ENCODE measurements at places on chromosomes 6 and 20.
A peak's percentile ranks its signal among the peaks of the same experiment; 100 is the strongest.

DNA sequence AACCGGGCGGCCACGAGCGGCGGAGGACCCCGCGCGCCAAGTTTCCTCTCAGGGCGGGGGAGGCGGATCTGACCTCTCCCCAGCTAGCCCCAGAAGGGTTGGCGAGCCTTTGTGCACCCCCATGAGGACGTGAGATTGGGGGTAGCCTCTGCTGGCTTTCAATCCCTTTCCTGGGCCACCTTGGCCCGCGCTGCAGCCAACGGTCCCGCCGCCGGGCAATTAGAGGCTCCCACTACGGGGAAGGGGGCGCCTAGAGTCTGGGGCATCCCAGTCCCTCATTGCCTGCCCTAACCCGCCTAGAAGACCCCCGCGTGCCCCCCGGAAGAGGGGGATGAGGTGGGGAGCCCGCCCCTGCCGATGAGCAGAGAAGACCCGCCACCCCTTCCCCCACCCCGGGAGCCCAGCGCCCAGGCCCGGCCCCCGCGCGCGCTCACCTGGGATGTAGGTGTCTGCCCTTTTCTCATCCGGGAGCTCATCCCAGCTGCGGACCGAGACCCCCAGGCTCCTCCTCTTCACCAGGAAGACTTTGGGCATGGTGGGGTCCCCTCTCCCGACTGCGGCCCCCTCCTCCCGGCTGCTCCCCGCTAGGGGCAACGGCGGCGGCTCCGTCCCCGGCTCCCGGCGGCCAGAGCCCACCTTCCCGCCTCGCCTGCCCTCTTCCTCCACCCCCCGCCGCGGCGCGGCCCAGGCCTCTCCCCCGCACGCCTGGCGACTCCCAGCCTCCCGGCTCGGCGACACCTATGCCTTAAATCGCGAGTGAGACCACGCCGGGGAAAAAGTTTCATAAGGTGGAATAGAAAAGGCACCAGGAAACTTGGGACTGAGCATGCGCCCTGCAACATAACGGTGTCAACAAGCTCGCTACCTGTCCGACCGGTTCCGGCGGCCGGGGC lies at the start of gene OVOL2:
TSS of gene OVOL2 (minus strand) at position 816 of the 893 bp plus-strand sequence. CDS start at position 534, 282 bp downstream.
- no peak for DNase-seq

DNA sequence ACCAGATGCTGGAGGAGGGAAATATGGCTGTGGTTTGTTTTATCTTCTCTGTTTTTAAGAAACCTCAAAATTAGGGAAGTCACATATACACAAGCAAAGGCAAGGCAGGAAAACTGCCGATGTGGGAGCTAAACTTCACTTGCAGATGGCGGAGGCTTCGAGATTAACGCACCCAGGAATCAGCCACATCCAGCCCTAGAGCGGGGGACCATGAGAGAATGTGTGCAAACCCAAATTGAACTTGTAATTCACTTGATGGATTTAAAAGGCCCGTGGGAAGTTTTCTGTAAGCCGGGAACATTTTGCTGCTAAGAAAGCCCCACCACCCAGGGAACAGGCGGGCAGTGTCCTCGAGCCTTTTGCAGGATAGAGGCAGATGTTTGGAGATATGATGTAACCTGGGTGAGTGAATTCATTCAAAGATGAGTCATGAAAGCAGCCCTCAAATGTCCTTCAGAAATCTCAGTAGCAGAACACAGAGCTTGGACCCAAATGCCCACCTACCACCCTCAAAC lies 39.9 kb downstream of the PREX1 start:
- no peak for DNase-seq

DNA sequence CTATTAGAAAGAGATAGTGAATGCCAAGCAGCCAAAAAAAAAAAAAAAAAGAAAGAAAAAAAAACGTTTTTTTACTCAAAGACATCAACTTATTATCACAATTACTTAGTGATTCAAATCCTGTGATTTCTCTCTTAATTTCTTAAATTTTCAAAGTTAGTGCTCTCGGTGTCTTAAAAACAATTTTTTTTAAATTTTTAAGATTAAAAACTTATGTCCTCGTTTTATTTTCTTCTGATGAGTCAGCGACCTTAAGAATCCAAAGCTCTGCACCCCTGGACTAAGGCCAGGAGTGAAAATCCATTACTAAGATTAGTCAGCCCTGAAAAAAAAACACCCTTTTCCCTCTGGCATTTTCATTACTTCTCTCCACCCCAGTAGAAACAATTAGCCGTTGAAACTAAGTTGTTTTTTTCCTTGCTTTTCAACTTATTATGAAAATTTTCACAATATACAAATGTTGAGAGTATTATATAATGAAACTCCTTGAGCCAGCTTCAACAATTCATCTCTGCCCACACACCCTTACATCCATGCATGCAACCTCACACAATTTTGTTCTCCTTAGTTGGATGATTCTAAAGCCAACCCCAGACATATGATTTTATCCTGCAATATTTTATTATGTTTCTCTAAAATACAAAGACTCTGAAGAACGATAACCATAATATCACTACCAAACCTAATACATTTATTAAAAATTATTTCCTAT lies 85.6 kb upstream of the CARMIL1 start:
- DNase-seq = no peak

- DNase-seq = no peak
Observed at GRCh38 chr6:133503336-133503729, 262.2 kb downstream of the EYA4 start.

DNA sequence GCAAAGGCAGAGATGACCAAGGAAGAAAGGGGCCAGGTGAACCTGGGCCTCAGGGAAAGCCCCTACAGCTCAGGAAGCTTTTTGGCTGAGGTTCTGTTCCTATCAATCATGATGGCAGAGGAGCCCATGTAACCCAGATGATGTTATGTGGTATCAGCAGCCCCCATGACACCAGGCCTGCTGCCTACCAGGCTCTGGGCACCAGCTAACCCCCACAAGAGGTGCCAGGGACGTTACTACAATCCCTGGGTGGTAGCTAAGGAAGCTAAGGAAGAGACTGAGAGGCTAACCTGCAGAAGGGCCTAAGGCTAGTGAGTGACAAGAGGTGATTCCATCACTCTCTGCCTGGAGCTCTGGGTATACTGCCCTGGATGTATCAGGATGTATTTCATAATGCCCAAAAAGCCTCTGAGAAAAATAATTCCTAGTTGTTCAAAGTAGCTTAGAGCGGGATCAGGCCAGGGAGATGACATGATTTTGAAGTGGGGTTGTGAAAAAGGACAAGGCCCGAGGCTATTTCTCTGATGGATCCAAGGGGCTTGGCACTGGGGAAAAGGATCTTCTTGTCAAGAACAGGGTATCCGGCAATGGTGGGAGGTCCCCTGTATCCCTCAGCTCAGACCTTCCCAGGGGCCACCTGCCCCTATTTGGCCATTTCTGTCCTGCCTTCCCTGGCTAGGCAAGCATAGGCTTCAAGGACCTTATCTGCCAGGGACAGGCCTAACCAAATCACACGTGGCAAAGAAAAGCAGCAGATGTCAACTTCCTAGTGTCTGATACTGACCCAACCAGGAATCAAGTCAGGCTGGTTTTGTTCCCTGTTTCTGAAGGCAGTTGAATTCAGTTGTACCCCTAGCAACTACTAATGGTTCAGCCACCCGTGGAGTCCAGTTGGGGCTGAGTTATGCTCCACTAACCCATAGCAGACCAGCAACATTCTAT lies 41.3 kb downstream of the PANK2 start:
- no peak for DNase-seq

GRCh38 chr6:145360865-145361264 lies 374.5 kb downstream of the EPM2A start:
- no peak for DNase-seq

- DNase-seq = no peak
Observed at GRCh38 chr20:41318271-41318649, 729 bp upstream of the ZHX3 start.

DNA sequence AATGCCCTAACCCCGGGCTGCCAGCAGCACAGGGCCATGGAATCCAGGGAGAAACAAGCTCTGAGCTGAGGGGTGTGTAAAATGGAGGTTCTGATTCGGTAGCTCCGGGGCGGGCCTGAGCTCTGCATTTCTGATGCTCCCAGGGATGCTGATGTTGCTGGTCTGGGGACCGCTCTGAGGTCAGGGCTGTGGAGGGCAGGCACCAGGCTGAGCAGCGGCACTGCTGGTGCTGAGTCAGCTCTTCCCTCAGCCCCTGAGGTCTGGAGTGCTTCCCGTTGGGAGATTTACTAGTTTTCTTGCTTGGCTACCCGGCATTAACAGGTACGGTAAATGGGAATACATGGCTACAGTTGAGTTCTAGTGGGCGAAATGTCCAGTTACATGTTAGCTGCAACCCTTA lies 18.6 kb upstream of the CST3 start:
- DNase-seq = no peak

GRCh38 chr6:163813979-163814493 lies 399.5 kb downstream of the QKI start:
- DNase-seq = no peak

DNA sequence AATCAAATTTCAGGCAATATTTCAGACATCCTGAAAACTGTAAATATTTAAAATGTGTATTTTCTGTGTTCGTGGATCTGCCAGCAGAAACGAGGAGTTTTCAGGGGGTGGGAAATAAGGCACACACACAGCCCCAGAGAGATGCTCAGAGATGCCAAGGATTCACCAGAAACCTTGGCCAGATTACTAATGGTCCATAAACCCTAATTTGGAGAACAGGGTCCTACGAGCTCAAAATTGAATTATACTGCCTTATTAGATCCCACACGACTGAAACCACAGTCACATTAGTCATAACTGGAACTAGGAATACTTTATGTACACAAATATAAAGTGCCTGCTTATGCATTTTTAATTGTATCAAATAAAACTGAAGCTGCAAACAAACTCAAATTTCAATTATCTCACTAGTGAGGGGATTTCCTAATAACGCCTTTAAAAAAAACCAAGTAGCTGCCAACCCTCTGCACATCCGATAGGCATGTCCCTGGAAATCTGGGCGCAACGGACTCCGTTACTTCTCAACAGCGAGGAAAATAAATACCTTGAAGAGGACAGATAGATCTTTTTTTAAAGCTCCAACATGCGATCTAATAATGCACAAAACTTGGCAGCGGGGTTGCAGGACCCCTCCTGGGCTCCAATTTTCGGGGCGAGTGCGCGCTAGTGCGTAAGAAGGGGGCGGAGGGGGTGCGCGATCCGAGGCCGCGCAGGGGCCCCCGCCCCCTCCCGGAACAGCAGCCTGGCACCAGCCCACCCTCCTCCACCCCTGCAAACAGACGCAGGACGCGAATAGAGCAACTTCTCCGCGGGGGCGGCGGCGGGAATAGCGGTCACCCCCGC lies 897 bp downstream of the CHD6 start:
- peak; percentile 6 for DNase-seq

DNA sequence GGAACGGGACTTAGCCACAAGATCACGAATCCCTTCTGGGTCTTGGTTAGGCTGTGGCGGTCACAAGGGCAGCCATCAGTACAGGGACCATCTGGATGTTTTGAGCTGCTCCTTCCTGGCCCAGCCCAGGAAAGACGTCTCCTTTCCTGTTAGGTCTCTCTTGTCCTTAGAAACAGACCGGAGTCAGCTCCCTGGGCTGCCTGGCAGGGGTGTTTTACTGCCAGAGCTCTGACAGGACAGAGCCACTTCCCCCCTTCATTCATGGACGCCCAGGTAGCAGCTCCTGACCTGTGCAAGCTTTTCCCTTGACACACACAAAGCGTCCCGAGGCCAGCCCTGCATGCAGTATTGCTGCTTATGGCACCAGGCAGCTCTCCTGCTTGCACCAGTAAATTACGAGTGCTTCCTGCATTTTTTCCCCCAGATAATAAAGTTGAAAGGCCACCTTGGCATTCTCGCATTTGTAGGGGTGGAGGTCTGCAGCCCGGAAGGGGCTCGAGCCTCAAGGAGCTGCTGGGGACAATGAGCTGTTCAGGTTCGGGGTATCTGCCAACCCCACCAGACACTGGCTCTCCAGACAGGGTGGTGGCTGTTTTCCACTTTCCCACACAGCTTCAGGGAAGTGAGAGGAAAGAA lies 87.4 kb downstream of the NOL4L start:
- no peak for DNase-seq

- no peak for DNase-seq
Observed at GRCh38 chr20:22684763-22685443, 100.5 kb upstream of the FOXA2 start.

- no peak for DNase-seq
Observed at GRCh38 chr20:10555393-10555792, 118.4 kb downstream of the JAG1 start.

GRCh38 chr6:166675736-166676135 lies 48.7 kb upstream of the RPS6KA2 start:
- no peak for DNase-seq

- DNase-seq = no peak
Observed at GRCh38 chr6:33751771-33752645, 5.3 kb upstream of the IP6K3 start.

- no peak for DNase-seq
Observed at GRCh38 chr6:35258336-35258735, 1.2 kb upstream of the ZNF76 start.

GRCh38 chr6:119395192-119395591 lies 45.6 kb upstream of the MAN1A1 start:
- no peak for DNase-seq

DNA sequence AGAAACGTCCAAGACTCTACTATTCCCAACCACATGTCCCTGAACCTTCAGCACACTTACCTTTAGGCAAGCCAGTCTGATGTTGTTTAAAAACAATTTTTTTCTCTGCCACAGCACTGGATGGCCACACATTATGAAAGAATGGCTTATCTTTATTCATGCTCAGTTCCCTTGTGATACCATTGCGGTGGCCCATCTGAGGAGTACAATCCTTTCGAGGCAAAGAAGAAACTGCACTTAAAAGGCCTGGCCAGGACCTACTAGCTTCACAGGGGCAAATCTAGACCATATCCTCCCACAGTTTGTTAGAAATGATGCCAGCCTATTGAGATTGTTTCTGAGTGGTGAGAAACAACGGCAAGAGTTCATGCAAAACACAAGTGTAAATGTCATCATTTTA lies 88.4 kb upstream of the PLEKHG1 start:
- no peak for DNase-seq

DNA sequence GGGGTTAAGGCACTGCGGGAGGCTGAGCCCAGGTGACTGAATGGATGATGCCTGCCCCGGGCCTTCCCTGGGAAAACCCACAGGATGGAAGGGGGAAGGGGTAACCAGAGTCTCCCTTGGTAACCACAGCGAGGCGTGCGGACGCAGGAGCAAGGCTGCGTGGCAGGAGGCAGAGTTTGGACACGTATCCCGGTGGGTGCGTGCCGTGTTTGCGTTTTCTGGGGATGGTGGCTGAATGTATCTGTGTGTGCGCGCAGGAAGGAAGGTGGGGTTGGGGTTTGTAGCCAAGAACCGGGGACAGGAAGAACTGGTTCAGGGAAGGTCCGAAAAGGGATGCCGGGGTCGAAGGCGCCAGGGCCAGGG lies 1.8 kb downstream of the MDGA1 start:
- DNase-seq = peak; percentile 53

GRCh38 chr20:16203096-16203495 lies 370.2 kb downstream of the KIF16B start:
- DNase-seq = no peak
